ENCODE measurements at places on chromosomes 3 and 15.

- no peak for DNase-seq
Measured at GRCh38 chr15:66483131-66483566, 14.4 kb downstream of the SNAPC5 start.

DNA sequence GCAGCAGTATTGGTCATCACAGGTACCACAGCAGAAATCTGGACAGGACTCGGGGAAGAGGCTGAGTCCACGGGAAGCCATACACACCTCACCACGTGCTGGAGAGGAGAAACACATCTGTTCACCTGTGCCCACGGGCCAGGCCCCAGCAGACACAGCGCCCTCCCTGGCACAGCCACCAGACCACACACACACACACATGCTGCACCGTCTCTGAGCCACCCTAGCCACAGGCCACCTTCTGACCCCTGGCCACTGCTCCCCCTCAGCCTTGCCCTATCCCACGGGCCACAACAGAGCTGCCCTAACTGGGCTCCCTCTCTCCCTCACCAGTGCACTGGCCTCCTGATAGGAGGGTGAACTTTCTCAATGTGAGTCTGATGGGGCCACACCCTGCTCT lies 2.8 kb downstream of the SHISA5 start:
- no peak for DNase-seq

DNA sequence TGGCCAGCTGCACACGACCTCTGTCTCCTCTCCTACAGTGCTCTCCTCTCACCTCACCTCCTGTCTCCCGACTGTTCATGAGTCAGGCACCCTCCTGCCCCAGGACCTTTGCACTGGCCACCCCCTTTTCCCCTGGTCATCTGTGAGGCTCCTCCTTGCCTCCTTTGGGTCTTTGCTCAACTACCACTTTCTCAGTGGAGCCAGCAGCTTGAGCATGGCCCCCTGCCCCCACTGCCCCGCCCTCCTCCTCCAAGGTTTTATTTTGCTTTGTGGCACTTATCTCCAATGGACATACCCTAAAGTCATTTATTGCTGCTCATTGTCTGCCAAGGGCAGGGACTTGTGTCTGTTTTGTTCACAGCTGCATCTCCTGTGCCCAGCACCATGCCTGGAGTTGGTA lies 64.3 kb downstream of the MGLL start:
- DNase-seq: no peak

- DNase-seq: no peak
Measured at GRCh38 chr3:184725176-184725719, 13.4 kb upstream of the MAGEF1 start.

DNA sequence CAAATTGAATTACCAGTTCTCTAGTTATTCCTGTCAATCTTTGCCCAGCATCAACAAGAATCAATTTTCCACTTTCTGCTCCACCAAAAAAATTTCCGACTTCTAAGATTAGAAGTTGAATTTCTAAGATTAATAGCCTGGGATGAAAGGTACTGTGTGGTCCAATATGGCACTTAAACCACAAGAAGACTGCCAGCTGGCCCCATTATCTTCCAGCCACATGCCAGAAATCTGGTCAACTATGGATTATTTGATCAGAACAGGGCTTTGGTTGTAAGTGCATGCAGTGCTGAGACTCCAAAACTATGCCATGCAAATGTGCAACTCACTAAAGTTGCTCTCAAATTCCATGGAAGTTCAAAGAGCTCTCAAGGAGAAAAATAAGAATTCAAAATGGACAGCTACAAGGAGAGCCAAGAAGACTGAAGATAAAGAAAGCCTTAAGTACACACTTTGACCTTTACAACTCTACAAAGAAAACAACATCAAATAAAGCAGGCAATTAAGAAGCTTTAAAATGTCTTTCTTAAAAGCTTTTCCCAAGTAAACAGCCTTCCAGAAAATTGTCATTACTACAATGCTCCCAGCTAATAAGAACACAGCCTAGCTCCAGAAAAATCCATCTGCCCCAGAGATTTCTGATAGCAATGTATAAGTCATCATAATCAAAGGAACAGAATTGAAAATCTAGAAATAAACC lies 64.2 kb downstream of the ST3GAL6 start:
- DNase-seq: no peak

DNA sequence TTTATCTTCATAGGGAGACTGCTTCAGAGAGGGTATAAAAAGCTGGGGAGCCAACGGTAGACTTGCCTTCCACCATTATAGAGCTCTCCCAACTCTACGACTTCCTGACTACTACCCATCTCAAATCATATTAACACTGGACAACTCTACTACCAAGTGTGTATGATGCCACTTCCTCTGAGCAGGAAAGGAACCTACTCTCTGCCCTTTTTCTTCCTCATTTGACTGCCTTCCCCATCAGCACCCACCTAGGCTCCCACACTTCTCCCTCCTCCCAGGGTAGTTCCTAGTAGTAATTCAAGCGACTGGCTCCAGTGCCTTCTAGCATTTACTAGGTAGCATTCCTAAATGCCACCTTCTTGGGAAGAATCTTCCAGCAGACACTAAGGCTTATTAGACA lies 24.5 kb upstream of the TBL1XR1 start:
- DNase-seq: no peak

GRCh38 chr3:14410503-14411165 lies 8.2 kb downstream of the SLC6A6 start:
- DNase-seq: peak; percentile 76

- no peak for DNase-seq
Measured at GRCh38 chr15:72487070-72487797, 13.1 kb downstream of the ARIH1 start.

- DNase-seq: no peak
Measured at GRCh38 chr15:65877749-65878148, 8.5 kb downstream of the RAB11A start.

GRCh38 chr3:169454823-169455222 lies 208.7 kb downstream of the MECOM start:
- DNase-seq: no peak

DNA sequence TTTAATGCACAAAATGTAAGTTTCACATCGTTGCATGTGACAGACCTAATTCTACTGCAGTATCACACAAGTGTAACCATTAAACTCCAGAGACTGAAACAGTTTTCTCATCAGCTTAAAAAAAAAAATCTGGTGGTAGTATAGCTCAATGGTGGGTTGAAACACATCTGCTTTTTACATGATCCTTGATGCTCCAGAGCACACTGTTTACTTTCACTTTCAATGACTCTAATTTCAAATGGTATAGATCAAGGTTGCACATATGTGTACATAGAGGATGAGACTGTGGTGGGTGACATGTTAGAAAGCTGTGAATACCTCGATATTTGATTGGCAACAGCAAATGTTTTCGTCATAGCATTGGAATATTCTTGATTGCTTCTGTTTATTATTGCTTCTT lies 22.4 kb downstream of the MCTP2 start:
- no peak for DNase-seq

DNA sequence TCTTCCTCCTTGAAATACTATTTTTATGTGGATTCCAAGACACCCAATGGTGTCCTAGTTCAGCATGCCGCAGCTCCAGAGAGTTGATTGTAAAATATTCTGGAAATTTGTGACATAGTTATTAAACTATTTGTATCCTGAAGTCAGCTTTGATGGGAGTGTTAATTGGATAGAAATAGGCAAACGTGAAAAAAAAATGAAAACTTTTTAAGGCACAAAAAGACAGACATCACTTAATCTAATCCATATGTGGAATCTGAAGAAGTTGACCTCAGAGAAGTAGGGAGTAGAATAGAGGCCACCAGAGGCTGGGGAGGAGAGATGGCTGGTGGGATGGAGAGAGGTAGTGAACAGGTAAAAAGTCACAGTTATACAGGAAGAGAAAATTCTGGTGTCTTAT lies 704.2 kb downstream of the ROBO1 start:
- DNase-seq: no peak

- DNase-seq: no peak
Measured at GRCh38 chr3:78285032-78285728, 1245.3 kb downstream of the ROBO2 start.

GRCh38 chr3:180700941-180701340 lies 21.7 kb upstream of the CCDC39 start:
- no peak for DNase-seq

DNA sequence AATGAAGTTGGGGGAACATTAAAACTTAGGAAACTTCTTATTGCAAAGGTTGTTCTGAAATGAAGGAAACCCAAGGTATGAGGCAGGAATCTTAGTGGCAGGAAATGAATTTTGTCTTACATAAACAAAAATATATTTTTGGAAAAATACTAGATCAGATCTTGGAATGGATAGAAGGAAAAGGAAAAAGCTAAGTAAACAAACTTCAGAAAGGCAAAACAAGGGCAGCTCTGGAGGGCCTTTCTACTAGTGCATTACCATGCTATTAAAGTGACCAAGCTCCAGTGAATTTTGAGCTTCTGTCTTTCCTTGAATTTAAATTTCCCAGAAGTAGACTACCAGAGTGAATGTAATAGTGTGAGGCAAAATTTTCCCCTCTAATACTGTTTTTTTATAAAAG lies 13.6 kb downstream of the ARL6 start:
- DNase-seq: no peak

GRCh38 chr15:97406841-97407240 lies 553.7 kb upstream of the ARRDC4 start:
- no peak for DNase-seq

GRCh38 chr15:89845305-89845893 lies 30.7 kb upstream of the ANPEP start:
- DNase-seq: no peak

GRCh38 chr15:86355801-86356200 lies 276.1 kb downstream of the AGBL1 start:
- DNase-seq: no peak

DNA sequence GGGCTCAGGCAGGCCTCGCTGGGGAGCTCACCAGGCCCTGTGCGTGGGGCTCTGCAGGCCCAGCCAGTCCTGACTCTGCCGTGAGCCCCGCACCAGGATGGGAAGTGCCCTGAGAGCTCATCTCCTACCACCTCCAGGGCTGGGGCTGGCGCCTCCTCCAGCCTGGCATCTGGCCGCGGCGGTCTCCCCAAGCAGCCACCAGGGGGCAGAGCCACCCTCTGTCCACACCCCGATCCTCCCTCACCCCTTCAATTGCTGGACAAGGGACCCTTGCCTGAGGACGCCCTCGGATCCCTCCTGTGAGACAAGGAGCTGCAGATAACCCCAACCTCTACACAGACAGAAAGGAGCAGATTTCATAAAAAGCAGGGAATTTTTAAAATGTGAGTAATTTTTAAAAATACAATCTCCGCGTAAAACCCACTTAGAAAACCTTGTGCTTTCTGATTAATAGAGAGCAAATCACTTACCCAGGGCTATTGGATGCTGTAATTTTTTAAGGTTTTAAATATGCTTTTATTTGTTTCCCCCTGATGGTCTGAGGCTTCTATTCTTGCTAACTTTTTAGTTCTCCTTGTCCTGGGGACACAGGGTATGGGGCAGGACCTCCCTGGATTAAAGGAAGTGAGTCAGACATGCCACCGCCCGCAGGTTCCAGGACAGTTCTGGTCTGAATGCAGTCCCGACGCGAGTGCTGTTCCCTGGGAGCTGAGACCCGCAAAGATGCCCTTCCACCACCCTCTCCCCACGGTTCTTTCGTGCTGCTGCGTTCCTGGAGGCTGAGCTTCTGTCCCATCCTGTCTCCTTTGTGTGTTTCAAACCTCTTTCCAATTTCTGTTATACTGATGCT lies 52.3 kb upstream of the CHRNA7 start:
- DNase-seq: peak; percentile 9

- DNase-seq: no peak
Measured at GRCh38 chr3:160685144-160685766, 8.3 kb downstream of the ARL14 start.

DNA sequence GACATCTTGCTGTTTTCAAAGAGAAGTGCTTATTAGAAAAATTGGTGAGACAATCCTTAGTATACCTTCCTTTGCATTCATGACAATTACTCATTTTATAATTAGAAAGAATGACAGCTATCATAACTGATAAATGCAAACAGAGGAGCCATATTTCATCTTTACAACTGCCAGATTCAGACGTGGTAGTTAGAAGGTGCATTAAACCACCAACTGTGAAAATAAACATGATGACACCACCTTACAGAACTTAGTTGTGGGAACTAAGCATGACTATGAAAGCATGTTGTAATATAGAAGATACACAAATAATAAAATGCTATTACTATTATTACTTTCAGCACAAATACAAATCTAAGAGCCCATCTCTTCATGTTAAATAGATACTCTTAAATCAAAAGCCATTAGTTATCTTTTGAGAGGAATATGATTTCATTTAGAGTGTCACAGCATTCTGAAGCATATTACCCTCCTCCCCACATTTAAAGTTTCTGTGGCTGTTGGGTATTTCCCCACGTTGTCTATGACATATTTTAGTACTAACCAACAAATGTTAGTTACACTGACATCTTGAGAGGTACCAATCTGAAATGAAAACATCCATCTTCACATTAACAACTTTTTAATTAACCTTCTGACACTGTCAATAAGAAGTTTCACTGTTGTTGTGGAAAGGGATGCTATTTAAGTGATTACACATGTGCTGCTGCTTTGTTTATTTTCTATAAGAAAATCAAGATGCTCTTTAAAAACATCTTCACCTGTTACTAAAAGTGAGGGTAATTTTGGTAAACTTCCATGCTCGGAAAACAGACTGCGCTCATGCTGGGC lies 163.8 kb downstream of the LSAMP start:
- no peak for DNase-seq

- DNase-seq: no peak
Measured at GRCh38 chr3:71008350-71008935, 575.1 kb downstream of the FOXP1 start.

- no peak for DNase-seq
Measured at GRCh38 chr3:153463895-153464294, 301.9 kb downstream of the RAP2B start.

DNA sequence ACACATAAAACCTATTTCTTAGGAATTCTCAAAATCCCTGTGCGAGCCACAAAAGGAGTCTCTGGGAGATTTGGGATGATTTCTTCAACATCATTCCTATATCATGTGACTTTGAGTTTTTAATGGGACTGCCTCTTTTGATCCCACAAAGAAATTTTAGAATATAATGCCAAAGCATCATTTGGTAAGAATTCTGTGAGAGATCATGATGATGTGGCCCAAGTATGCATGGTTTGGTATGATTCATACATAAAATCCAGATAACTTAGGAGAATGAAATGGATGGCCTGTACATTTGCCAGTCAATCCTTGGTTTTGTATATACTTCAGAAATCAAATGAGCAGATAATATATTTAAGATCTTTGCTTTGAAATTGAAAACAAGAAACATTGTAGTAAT lies 61.3 kb downstream of the UBE2E2 start:
- no peak for DNase-seq

DNA sequence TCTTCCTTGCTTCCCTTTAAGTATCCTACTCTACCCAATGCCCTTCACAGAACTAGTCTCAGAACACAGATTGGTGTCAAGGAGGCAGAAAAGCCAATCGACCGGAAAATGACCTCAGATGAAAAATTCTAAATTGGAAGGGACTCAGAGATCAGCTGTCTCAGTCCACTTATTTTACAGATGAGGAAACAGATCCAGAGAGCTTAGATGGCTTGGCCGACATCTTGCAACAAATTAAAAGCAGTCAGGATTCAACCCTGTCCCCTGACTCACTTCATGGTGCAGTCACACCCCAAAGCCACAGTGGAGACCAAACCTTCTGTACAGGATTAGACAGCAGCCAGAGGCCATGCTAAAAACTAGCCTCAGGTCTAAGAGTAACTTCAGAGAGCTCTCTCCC lies 169.3 kb upstream of the BHLHE40 start:
- DNase-seq: no peak
